ENCODE measurements at places on chromosomes 5 and 9. TPM values are rescaled to one million over a fixed set of nuclear protein-coding genes. Genes with fewer than 3 reads are reported as not detected.
A peak's percentile ranks its signal among the peaks of the same experiment; 100 is the strongest.

GRCh38 chr9:131277287-131277909 lies 1.1 kb upstream of the FAM78A start:
- DNase-seq, result peak; percentile 62
- H3K36me3 ChIP-seq, result peaks cover 4% of the 10 kb centered on the region
- peak overlapping the region; percentile 67 for H3K27ac ChIP-seq
- no peaks in the 10 kb centered on the region for H3K27me3 ChIP-seq
- peak overlapping the region; percentile 54 for H3K4me3 ChIP-seq

TMEM252 gene
- not detected for total RNA-seq

RASEF gene
- total RNA-seq, result not detected

NRARP gene
- total RNA-seq, result 1.9 TPM

BTNL8 gene
- 0.13 TPM for total RNA-seq

OR1J2 gene
- not detected for total RNA-seq

Measured in CD8-positive, alpha-beta memory T cell (primary cell).